Right renal pelvis (tissue), 4 donors: ENCODE measurements at places on chromosomes 2 and 18.

DNA sequence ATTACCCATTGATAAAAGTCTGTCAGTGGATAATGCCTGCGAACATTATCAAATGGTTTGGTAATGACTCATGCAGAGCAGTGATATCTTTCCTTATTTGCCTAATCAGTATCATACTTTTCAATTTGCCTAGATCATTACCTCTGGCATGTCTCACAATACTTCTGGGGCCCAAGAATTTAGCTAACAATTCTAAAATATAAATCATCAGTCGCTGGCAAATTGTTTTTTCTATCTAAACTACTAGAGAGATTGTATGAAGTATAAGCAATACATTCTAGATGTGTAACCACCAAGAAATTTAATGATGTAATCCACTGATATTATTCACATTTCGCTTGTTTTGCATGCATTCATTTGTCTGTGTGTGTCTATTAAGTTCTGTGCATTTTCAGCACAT is 191.2 kb upstream of the CDH19 start:
- DNase-seq, result no peak

- DNase-seq, result no peak
Measured at GRCh38 chr2:40164736-40165508, 287.0 kb downstream of the SLC8A1 start.

- DNase-seq, result no peak
Measured at GRCh38 chr2:240919161-240919781, 13.1 kb downstream of the CROCC2 start.

DNA sequence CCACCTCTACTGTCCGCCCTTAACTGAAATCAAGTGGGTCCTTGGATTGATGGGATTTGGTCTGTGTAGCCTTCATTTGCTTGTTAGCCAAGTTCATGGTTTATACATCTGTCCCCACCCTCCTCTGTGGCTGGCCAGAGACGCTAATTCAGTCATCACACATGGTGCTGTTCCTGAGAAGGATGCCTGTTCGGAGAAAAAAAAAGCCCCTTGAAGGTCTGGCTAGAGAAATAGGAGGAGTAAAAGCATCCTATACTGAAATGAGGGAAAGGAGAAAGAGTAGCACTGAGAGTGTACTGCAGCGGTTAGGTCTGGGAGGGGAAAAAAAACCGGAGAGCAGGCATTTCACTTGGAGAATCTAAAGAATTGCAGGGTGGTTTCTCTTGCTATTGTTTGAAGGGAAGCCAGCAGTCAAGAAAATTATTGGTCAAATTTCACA is 180.6 kb upstream of the EPAS1 start:
- no peak for DNase-seq

DNA sequence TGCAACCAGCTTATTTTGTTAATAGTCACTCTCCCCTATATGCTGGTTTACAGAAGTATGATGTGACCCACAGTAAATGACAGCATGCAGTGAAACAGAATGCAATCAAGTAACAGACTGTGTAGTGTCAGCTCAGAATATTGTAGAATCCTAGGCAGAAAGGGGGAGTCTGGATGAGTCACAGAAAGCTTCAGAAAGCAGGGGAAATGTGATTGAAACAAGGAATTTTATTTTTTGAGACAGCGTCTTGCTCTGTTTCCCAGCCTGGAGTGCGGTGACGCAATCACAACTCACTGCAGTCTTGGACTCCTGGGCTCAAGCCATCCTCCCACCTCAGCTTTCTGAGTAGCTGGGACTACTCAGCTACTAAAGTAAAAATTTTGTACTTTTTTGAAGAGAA is 219.9 kb upstream of the FBXO11 start:
- DNase-seq, result no peak

- DNase-seq, result no peak
Measured at GRCh38 chr2:138236142-138236541, 265.4 kb upstream of the SPOPL start.

GRCh38 chr2:189297446-189297845 is 117.9 kb upstream of the COL5A2 start:
- no peak for DNase-seq

DNA sequence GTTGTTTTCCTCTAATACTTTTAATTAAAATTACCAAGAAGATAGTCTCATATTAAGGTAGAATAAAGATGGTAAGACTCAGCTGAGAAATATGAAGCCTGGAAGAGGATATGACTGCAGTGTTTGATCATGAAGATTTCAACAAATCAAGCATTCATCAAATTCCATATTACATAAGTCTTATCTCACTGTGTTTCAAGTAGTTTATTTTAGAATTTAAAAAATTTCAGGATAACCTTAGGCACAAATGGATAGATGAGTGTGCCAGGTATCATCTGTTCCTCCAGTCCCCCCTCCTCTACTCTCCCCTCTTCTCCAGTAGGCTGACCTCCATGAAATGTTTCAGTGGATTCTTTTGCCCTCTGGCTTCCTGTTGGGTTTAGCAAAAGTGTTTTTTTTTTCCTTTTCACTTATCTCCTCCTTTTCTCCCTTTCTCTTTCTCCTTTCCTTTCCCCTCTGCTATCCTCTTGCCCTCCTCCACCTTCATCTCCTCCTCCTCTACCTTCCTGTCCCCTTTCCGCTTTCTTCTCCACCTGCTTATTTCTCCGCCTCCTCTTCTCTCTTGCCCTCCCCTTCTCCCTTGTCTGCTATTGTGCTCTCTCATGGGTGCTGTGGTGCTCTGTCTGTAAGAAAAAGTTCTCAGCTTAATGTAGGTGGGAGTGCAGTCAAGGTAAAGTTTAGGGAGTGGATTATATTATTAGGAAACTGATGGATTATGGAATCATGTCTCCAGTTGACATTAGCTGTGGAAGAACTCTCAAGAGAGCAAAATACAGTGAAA is 72.8 kb downstream of the ABI2 start:
- DNase-seq, result no peak
